Umbilical cord (tissue), 2 donors: ENCODE measurements at places on chromosomes 13 and 19. TPM values are rescaled to one million over a fixed set of nuclear protein-coding genes. Genes with fewer than 3 reads are reported as not detected.
A peak's percentile ranks its signal among the peaks of the same experiment; 100 is the strongest.

GRCh38 chr19:6233056-6233826, 46.5 kb downstream of the MLLT1 start:
- peak; percentile 27 for DNase-seq

- no peak for DNase-seq
These were observed 531.7 kb downstream of the MYO16 start for GRCh38 chr13:109160887-109161669.

DNA sequence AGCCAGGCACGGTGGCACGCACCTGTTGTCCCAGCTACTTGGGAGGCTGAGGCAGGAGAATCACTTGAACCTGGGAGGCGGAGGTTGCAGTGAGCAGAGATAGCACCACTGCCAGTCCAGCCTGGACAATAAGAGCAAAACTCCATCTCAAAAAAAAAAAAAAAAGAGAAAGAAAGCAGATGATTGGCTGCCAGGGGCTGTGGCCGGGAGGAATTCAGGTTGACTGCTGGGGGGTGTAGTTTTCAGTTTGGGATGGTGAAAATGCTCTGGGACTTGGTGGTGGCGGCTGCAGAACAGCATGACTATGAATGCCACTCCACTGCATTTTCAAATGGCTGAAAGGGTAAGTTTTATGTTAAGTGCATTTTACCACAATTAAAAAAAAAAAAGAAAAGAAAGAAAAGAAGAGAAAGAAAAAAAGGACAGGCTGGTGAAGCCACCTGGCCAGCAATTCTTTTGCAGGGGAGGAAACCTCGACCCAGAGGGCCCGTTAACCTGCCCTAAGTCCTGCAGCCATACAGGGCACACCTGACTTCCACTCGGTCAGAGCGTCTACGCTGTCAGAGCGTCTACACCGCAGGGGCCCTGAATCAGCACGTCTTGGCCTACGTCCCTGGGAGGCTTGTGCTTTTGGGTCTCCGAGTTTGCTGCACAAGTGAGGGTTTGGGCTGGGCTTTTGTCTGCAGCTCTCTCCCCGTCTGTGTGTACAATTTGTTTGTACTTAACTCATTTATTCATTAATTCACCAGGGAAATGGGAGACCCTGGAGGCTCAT, 3.6 kb downstream of the ISOC2 start:
- DNase-seq = no peak

- DNase-seq = no peak
These were observed 57.9 kb upstream of the C1QTNF9 start for GRCh38 chr13:24251525-24251924.

GRCh38 chr13:44573071-44573470, 3.1 kb downstream of the TSC22D1 start:
- no peak for DNase-seq

CBY2 gene
- 2.2 TPM for total RNA-seq

NANOS2 gene
- not detected for total RNA-seq

DNA sequence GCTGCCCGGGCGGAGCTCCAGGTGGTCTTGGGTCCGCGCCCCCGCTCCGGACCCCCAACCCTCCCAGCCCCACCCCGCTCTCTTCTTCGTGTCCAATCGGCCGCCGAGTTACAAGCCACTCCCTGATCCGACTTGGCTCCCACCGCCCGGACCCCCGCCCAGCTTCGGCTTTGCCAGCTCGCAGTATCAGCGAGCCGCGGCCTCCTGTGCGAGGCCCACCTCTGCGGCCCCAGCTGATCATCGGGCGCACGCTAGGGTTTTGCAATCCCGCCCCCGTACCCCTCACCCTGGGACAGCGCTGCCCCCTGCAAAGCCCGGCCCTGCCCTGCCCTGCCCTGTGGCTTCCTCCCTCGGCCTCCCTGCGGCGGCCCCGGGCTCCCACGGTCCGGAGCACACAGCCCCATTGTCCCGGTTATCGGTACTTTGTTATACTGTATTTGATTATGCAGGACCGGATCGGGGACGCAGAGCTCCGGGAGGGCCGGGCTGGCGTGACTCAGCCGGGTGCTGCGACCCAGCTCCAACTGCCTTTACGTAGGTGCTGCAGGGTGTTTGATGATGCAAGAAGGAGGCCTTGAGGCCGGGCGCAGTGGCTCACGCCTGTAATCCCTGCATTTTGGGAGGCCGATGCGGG, 598 bp upstream of the LPAR2 start:
- no peak for DNase-seq
